ENCODE measurements at places on chromosomes 1 and 21.

- no peak for DNase-seq
Measured at GRCh38 chr1:68704800-68705443, 208.0 kb upstream of the DEPDC1 start.

GRCh38 chr1:229244091-229244490 is 26.8 kb upstream of the RAB4A start:
- no peak for DNase-seq

DNA sequence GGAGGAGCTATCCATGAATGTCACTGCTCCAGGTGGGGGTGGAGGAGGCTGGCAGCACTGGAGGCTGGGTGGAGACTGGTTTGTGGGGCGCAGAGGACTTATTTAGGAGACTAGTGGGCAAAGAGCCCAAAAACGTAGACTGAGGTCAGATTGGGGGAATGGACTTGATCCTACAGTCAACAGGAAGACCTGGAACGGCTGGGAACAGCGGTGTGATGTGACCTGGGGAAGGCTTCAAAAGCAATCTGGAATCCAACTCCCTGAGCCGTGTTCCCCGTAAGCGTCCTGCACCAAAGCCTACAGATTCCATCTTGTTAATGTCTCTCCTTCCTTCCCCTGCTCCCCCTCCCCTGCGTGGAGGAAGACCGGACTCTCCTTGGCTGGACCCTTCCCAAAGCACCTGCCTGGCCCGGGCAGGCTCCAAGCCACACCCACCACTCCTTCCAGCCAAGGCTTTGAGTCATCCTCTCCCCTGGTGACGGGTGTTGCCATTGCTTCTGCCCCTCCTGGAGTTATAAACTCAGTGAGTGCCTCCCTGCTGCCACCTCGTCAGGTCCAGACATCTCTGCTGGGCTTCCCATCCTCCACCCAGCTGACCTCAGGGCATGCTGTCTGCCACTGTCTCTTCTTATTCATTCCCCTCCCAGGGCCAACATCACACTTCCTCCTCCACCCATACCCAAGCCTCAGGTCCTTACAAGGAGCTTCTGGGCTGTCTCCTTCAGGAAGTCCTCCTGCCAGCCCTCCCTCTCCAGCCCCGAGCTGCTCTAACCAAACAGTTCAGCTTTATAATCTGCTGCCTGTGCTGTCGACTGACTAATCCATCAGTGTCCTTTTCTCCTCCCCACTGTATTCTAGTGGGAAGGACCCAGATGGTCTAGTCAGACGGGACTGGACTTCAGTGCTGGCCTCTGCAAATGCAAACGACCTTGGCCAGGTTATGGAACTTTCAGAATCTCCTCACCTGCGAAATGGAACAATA is 1.6 kb upstream of the CLSTN1 start:
- peak; percentile 76 for DNase-seq

- no peak for DNase-seq
Measured at GRCh38 chr1:171438441-171438840, 46.9 kb upstream of the PRRC2C start.

DNA sequence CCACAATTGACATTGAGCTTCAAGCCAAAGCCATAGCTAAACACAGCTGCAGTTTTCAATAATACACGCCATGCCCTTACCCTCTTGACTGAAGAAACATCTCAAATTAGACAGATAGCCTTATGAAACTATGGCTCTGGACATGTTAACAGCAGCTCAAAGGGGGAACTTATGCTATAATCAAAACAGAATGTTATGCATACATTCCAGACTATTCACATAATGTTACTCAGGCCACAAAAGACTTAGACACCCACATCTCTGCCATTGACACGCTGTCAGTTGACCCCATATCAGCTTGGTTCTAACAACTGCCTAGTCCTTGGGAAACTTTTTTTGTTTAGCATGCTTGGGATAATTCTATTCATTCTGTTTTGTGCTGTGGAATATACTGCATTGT is 2.3 kb upstream of the NENF start:
- no peak for DNase-seq

GRCh38 chr1:202376247-202376646 is 27.7 kb downstream of the PPP1R12B start:
- no peak for DNase-seq

- DNase-seq: no peak
Measured at GRCh38 chr1:97277891-97278654, 556.5 kb downstream of the PTBP2 start.

- no peak for DNase-seq
Measured at GRCh38 chr1:52554756-52555155, 1.9 kb upstream of the TUT4 start.

DNA sequence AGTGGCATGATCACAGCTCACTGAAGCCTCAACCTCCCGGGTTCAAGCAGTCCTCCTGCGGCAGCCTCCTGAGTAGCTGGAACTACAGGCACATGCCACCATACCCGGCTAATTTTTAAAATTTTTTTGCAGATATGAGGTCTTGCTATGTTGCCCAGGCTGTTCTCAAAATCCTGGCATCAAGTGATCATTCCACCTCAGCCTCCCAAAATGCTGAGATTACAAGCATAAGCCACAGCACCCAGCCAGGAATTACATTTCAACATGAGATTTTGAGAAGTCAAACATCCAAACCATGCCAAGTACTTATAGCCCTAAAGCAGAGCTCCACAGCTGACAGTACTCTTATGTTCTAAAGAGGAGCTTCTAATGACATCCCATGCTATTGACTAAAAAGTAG is 200.1 kb downstream of the FCRL5 start:
- no peak for DNase-seq

DNA sequence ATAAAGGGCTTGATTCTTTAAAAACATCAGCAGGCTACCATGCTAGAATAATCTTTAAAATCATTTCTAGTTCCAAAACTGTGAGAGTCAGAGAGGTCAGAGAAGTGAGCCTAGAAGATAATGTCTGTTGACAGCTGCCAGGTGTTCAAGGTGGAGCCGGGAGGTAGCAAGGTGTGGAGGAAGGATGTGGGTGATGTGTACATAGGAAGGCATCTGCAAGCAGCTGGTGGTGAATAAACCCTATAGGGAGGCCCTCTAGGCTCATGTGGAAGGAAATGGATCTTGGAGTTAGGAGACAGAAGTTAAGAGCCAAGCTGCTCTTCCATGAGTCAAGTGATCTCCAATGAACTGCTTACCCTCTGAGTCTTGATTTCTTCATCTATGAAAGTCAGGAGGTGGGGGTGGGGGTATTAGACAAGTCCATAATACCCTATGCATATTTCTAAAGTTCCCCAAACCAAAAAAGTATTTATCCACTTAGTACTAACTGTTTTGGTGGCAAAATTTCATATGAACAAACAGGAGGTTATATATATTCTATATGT is 266.3 kb downstream of the RHOU start:
- no peak for DNase-seq

DNA sequence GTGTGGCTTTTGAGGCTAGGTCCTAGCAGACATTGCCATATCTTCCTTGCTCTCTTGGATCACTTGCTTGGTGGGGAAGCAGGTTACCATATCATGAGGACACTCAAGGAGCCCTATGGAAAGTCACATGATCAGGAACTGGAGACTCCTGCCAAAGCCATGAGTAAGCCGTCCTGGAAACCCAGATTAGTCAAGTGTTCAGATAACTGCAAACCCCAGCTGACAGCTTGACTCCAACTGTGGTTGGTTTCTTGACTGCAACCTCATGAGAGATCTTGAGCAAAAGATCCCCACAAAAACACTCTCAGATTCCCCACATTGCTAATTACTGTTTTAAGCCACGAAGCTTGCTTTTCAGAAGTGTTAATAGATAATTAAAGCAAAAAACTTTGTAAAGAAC is 58.6 kb downstream of the CACNA1E start:
- DNase-seq: no peak

DNA sequence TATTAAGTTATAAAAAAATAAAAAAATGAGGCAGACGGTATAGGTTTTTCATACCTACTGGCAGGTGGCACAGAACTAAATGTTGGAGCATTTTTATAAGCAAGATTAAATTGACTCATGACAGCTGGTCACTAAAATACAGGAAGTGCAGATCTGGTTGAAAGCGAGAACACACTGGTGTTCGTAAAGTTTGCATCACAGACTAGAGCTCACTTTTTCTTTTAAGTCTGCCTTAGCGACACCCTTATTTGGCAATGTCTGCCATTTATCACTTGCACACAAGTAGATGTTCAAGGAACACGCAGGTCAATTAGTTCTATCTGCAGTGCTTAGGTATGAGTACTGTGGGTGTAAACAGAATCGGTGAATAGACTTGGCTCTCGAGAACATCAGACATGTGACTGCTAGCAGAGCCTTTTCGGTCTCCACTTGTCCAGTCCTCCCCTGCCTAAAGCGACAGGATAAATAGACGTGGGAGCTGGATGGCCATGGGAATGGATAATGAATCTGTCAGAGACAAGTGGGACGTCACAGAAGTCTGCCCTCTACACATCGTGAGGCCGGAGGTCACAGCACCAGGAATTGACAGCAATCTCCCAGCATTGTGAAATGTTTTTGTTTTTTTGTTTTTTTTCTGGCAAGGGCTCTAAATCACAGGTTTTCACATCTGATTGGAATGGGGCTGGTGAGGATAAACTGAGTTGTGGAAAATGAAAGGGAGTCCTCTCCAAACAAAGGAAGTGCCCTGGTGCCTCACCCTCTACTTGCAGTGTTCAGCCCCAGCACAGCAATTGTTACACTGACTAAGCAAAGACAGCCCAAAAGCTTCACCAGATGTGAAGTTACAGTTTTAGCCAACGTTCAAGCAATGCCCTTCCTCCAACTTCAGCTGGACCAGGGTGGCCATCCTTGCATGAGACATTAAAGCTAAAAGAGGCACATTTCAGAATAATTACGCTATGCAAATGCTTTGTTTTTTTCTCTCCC is 248.9 kb downstream of the NTNG1 start:
- no peak for DNase-seq

- no peak for DNase-seq
Measured at GRCh38 chr1:42825036-42825851, 8.0 kb upstream of the SVBP start.

- DNase-seq: no peak
Measured at GRCh38 chr1:202007304-202007703, 3.1 kb upstream of the ELF3 start.

DNA sequence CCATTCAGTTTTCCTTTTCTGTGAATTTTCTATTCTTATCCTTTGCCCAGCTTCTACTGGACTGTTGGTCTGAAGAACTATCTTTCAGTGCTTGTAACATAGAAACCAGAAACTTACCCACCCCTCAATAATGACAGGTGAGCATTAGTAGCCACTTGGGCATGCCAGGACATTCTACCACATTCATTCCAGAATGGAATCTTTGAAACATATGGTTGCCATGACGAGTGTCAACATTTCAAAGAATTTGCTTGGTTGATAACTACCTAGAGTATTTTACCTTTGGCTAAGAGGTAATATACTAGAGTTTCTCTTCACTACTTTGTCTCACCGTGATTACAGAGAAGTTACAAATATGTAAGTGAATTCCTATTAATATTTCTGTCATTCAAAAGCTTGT is at the start of gene MROH9:
Gene MROH9 (plus strand): TSS at position 304 of the 400 bp plus-strand sequence. CDS start 10,023 bp downstream, outside the sequence.
- DNase-seq: no peak

DNA sequence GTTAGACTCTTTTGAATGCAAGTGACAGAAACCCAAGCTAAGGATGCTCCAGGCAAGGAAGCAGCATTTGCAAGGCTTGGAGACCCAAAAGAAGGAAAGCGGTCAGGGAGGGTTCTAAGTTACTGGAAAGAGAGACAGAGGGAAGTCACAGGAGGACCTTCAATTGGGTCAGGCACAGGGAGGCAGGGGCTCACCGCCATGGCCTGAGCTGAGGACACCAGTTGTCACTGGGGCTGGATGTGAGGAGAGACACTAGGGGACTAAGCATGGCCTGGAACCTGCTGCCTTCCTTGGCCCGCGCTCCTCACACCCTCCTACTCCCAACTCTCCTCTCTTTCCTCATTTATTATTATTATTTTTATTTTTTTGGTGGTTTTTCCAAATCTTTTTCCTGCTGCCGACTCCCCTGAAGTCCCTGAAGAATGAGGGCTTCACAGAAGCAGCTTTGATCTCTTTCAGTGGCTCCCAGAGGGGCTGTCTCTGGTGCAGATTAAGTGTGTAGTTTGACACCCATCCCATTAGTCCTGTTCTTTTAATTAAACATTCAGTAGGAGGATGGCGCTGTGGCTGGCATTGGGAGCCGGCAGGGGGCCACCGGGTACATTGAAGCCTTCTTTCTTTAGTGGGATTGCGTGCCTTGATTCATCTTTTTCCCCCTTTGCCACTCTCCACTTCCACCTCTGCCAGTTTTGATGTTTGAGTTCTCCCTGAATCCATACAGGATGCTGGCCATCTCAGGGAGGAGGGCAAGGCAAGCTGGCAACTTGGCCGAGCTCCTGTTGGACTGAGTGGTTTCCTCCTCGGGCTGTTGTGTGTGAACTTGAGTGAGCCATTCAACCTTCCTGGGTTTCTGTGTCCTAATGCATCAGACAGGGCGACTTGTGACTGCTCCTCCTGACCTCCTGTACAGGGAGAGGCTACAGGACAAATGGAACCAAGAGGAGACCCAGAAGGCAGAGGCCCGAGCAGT is 59.3 kb downstream of the MDM4 start:
- no peak for DNase-seq

DNA sequence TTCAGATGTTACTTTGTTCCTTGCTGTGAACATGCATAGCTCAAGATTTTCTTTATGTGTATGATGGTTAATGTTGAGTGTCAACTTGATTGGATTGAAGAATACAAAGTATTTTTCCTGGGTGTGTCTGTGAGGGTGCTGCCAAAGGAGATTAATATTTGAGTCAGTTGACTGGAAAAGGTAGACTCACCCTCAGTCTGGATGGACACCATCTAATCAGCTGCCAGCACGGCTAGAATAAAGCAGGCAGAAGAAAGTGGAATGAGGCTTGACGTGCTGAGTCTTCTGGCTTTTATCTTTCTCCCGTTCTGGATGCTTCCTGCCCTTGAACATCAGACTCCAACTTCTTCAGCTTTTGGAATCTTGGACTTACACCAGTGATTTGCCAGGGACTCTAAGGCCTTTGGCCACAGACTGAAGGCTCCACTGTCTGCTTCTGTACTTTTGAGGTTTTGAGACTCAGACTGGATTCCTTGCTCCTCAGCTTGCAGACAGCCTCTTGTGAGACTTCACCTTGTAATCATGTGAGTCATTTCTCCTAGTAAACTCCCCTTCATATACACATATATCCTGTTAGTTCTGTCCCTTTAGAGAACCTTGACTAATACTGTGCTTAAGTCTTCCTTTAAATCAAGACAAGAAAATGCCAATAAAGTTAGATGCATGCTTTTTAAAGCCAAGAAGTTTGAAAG is 626.6 kb downstream of the KCNT2 start:
- DNase-seq: no peak

Data from iPS-NIHi11 (cell line).